Activated T-helper 2 cell treated with anti-CD3 and anti-CD28 coated beads, Interferon-gamma antibody, Interleukin-2, Interleukin-4, amounts not matched to agents 10 μg/mL and 5 μg/mL and 100 μg/mL, durations not matched to agents 14 hours and 24 hours and 36 hours (primary cell): ENCODE measurements at places on chromosomes 5 and 9. TPM values are rescaled to one million over a fixed set of nuclear protein-coding genes. Genes with fewer than 3 reads are reported as not detected.

DNA sequence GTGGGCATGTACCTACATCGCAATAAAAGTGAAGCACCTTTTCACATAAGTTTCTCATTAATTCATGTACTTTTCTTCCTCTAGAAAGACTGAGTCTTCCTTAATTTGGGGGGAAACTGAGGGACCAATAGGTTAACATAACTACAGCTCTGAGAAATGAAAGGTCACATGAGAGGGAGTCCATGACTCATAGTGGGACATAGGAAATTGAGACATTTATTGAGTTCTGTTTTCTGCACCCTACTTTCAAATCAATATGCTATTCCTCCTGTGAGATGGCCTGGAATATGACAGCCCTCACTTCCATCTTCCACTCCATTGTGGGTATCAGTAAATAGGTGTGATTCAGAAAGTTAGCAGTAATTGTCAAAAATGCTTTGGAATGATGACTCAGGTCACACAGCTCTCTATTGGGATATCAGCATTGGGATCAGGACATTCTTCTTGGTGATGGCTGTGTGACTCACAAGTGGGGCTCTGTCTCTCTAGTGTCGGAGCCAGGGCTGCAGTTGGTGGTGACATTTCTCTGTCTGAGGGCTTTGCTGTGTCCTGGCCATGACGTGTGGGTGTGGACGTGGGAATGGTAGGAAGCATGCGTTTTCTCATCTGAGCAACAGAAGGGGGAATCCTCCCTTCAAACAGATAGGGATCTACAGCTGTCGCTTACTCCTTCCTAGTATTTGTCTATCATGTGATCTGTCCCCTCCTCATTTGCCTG lies 125.0 kb downstream of the TRIO start:
- no peak for DNase-seq

- DNase-seq = no peak
Observed at GRCh38 chr5:5419291-5420210, 2.9 kb upstream of the ICE1 start.

The ICE1 gene
- total RNA-seq = 31.8 and 33.9 TPM in 2 replicates

The EIF4EBP3 gene
- total RNA-seq = 9.2 and 15.0 TPM in 2 replicates

DNA sequence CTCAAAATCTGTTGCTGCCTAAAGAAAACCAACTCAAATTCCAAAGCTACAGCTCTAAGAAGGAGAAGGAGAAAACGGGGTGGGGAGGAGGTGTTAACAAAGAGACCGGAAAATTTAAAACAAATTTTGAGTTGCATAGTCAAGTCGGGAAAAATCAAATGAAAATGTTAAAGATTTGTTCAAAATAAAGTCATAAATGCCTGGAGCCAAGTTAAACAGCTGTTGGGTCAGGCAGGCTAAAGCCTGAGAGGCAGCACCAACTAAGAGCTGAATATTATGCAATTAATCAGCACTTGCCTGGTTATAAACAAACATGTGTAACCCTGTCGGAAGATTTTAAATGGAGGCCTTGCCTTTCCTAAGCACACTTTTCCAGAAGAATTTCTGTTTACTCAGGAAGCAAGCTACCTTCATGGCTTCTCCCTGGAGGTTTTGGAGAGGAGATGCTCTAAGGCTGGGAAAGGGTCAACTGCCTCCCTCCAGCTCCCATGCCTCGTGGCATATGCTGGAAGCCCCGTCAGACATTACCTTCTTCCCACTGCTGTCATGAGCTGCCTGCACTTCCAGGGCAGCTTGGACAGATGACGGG lies 270.5 kb downstream of the DMRT2 start:
- no peak for DNase-seq
